Progenitor cell of endocrine pancreas (in vitro differentiated cells): ENCODE measurements at places on chromosomes 4 and X.

DNA sequence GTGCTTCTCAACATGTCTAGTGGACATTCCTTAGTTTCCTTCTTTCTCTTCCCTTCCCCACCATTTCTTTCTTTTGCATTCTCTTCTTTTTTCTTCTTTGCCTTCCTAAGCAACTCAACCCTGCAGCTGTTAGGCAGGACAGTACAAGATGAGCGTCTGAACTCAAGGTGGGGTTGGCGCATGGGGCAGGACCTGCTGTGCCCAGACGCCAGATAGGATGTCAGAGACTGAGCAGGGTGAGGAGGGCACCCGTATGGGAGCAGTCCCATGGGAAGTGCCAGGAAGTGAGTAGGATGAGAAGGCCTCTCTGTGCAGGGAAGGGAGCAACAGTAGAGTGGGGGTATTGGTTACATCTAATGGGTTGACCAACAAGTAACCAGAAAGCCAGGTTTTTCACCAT is 38.1 kb upstream of the ZNF827 start:
- DNase-seq, result no peak

DNA sequence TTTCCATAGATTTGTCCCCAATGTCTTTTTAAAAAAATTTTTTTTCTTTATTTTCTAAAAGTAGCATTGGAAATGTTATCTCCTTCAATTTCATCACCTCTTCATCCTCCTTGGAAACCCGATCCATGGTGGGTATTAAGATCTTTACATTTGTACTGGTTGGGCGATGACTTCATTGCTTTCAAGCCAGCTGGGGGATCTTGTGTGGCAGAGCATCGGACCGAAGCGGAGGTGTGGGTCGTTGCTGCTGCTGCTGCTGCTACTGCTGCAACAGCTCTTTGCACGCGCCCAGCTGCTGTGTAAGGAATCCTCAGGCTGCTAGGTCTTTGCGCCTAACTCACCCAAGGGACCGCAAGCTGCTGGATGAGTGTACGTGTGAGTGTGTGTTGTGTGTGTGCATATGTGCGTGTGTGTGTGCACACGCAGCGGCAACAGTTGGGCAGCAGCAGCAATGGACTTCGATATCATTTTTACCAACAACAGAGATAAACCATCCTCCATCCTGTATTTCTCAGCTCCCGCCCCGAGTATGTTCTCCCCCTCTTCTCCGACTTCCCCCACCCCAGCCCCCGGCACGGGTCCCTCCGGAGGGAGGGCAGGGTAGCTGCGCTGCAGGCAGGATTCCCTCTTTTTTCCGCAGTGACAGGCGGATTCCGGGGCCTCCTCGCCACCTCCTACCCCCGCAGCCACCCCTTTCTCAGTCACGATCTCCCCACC is 768 bp upstream of the CDKL5 start:
- no peak for DNase-seq

GRCh38 chr4:126238013-126238412 is 923.3 kb downstream of the FAT4 start:
- DNase-seq, result no peak

DNA sequence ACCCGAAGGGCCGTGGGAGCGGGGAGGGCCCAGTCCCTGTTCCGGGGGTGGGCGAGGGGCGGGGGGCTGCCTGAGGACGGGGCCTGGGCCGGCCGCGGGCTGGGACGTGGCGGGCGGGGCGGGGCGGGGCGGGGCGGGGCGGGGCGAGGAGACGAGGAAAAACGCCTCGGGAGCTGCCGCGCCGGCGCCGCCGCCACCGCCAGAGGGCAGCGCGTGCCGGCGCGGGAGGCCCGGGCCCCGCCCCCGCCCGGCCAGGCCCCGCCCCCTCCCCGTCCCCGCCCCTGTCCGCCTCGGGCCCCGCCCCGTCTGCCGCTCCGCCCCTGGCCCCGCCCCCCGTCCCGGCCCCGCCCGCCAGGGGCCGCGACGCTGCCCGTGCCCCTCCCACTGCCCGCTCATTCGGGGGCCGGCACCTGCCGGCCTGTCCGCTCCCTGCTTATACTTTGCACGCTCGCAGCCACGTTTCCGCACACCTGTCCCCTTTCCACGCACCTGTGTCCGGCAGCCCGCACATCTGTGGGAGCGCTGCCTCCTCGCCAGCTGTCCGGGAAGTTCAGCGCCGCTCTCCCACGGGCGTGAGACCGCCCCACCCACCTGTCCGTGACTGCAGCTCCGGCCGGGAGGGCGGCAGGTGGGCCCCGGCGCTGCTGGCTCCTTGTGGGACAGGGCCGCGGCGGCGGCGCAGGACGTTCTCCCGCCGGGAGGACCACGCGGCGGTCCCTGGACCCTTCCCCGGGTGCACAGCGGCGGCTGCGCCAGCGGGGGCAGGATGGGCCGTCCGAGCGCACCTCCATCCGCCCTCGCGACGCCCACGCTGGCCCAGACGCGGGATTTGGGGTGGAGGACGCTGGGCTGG is 1.7 kb upstream of the FGFRL1 start:
- DNase-seq, result peak; percentile 59

DNA sequence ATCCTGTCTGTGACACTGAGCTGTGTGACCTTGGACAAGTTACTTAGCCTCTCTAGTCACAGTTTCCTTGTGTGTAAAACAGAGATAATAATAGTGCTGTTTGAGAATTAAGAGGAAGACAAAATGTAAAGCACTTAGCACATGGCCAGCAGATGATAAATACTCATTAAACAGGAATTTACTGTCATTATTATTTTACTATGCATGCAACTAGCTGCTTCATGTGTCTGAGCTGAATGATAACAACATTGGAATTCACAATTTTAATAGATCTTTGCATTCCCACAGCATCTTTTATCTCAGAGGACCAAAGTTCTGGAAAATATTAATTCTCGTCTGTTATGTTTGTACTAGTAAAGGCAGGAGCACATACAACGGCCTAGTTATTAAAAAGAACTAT is 79.2 kb upstream of the TET2 start:
- no peak for DNase-seq

DNA sequence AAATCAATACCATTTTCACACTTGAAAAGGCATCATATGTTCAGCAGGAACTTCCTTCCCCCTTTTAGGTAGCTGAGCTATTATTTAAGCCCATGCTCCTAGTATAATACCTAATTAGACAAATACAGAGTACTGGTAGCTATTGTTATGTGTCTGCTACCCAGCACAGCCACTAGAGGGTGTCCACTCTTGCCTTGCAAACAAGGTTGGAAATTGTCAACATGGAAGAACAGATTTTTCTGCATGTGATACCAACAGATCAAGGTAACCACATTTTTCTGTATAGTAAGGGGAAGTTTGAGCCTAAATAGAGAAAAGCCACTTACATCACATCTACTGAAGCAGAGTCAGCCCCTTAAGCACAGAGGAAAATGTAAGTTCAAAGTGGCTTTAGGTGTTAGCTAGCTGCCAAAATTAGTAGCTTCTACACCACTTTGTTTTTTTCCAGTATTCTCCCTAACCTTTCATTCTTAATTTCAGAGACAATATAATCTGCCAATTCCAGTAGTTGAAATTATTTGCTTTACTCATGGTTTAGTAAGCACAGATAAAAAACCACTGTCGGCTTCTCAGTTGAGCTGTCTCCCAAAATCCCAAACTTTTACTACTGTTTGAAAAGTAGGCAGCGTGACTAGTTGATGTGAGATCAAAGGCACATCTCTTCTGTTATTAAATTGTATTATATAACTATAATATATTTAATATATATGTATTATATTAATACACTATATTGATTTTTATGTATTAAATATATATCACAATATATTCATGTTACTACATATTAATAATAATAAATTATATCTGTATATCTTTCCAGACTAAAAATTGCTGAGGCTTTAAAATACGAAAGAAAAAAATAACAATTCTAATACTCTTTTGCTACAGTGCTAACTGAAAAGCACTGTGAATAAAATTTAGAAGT is 38.2 kb downstream of the EDNRA start:
- peak; percentile 13 for DNase-seq

DNA sequence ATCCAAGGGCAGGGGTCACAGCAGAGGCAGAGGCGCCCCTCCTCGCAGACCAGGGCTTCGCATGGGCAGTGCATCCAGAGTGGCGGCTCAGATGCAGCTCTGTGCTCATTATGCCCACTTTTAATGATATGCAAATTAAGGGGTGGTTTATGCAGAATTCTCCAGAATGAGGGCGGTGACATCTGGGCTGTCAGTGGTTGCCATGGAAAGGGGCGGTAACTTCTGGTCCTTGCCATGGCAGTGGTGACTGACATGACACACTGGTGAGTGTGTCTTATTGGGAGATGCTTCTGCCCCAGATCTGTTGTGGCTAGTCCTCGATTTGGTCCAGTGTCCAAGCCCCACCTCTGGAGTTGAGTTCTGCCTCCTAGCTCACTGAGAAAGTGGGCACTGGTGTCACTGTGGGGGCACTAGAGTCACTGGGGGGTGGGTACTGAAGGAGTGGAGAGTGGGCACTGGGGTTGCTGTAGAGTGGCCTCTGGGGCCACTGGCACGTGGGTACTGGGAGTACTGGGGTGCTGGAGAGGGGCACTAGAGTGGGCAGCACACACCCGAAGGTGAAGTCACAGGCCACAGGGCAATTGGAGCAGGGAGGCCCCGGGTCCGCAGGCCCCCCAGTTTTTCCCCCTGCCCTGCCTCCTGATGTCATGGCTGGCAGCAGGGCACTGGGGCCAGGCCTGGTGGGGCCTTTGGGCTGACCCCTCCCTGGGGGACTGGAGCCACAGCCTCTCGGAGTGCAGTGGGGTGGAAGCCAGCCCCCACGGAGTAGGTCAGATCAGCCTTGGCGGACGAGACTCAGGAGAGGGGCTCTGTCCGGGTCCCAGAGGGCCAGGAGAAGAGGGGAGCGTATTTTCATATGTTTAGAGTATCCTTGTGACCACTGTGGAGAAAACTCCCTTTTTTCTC is 98.6 kb upstream of the NKX1-1 start:
- peak; percentile 6 for DNase-seq

- no peak for DNase-seq
Measured at GRCh38 chr4:183912585-183912984, 7.5 kb downstream of the STOX2 start.

DNA sequence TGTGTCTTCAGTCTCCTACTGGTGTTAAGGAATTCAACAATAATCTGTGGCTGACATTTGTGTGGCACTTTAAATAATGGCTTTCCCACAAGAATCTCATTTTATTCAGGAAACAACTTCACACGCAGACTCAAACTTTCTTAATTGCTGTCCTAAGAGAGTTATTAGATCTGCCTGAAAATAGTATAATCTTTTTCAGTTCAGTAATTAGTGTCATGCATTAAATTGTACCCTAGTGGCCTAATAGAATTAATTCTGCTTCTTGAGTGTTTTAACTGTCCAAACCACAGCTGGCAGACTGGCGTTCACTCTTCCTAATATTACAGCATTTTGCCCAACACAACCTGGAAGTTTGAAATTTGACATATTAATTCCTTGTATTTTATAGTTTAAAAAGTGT is 107.1 kb downstream of the GRIA2 start:
- DNase-seq, result no peak

DNA sequence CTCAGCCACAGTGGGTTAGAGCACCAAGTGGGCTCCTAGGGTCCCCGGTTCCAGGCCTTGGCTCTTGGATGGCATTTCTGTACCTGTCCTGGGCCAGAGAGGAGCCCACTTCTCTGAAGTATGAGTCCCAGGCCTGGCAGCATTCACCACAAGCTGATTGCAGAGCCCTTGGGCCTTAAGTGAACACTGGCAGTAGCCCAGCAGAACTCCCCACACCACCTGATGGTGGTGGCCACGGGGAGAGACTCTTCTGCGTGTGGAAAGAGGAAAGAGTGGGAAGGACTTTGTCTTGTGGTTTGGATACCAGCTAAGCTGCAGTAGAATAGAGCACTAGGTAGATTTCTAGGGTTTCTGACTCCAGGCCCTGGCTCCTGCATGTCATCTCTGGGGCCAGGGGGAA is 104.8 kb downstream of the DLG3 start:
- no peak for DNase-seq

GRCh38 chr4:4677556-4678522 is 136.0 kb upstream of the STX18 start:
- DNase-seq, result no peak

- no peak for DNase-seq
Measured at GRCh38 chr4:118910221-118910620, 21.6 kb downstream of the SYNPO2 start.

DNA sequence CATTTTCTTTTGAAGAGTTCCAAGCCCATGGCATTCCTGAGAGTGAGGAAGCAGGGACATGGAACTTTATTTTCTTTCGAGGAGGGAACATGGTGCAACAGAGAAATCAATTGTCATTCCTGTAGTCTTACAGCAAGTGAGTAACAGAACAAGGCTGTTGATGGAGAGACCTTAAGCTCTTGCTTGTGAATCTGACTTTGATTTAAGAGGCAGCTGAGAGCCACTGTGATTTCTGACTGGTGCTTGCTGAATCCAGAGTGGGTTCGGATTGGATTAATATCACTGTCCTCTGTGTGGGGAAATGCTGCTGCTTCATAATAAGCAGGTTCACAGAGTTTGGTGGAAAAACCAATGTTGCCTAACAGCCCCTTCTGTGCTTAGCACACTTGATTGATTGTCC is 4.7 kb upstream of the ATP1B4 start:
- no peak for DNase-seq

DNA sequence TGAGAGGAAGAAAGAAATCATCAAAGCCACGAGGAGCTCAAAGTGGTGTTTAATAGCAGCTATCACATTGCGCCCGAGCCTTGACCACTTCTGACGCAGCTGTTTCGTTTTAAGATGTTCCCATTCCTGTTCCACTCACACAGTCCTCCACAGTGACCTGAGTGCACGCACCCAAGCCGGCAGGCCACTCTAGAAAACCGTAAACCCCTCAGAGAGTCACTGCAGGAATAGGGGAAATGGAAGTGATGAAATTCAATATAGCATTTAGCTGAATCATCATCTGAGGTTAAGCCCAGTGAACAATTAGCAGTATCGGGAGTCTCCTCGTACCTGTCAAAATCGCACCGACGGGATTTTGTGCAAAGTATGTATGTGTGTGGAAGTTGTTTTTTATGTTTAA is 17.9 kb upstream of the HAND2 start:
- no peak for DNase-seq

DNA sequence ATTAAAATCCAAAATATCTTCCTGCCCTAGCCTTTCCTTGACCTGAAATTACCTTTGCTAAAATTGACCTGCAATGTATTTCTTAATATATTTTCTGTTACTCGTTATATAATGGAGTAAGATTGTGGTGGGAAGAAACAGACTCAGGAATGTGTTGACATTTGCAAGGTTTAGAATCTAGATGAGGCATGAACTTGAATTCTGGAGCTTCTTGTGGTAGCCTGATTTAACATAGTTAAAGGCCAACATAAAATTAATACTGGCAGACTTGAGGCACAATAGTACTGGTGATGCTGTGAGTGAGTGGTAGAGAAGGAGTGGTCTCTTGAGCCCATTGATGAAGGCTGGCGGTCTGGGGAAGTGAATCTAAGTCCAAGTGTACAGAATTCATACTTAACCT is 197.9 kb upstream of the SPRY1 start:
- DNase-seq, result no peak

DNA sequence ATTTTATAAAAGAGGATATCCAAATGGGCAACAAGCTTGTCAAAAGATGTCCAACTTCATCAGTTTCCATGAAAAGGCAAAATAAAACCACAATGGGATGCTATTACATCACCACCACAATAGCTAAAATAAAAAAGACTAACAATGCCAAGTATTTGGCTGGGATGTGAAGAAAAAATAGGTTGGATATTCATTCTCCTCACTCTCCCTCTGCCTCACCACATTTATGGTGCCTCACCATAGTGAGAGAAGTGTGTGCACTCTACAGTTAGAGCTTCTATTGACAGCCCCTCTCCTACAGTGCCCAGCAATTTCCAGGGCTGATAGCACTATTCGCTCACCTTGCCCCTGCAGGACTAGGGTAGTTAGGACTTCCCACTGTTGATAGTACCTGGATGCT is 25.5 kb downstream of the VEGFC start:
- DNase-seq, result no peak
